ENCODE measurements at places on chromosomes 2 and 18.

GRCh38 chr2:11121099-11121822 is 34.0 kb upstream of the SLC66A3 start:
- DNase-seq = no peak

- no peak for DNase-seq
These were observed 70.2 kb downstream of the DLGAP1 start for GRCh38 chr18:4384932-4385331.

- no peak for DNase-seq
These were observed 19.7 kb upstream of the GLI2 start for GRCh38 chr2:120715941-120716340.

- DNase-seq = no peak
These were observed 110.3 kb upstream of the ODC1 start for GRCh38 chr2:10558281-10559030.

GRCh38 chr2:13770279-13770678 is 862.2 kb upstream of the LRATD1 start:
- DNase-seq = no peak

GRCh38 chr2:9895669-9896590 is 52.7 kb downstream of the TAF1B start:
- DNase-seq = no peak

- DNase-seq = no peak
These were observed 39.7 kb upstream of the RAPH1 start for GRCh38 chr2:203574824-203575223.

GRCh38 chr18:79496978-79497637 is 101.4 kb downstream of the NFATC1 start:
- DNase-seq = no peak

GRCh38 chr2:29017716-29018435 is 36.8 kb downstream of the TOGARAM2 start:
- no peak for DNase-seq

DNA sequence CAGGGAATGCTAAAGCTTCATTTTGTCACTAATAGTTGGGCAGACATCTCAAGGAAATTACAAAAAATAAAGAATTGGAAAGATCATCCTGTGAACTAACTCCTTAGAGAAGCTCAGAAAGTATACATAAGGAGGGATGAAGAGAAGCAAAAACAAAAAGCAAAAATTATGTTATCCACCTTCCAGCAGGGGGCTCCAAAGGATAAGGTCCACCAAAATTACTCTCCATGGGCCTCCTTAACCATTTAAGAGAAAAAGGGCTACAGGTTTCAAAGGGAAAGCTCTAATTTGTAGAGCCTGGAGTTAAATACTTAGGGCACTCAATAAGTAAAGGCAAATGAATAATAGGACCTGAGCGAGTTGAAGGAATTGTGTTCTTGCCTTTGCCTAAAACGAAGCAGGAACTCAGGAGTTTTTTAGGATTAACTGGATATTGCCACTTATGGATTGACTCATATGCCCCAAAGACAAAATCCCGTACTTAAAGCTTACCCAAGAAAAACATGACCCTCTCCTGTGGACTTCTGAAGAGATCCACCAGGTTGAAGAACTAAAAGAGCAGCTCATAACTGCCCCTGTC is 1167.9 kb downstream of the DSC3 start:
- no peak for DNase-seq

- DNase-seq = no peak
These were observed 154.3 kb downstream of the LCLAT1 start for GRCh38 chr2:30601375-30601774.

- DNase-seq = no peak
These were observed 118.6 kb downstream of the INHBB start for GRCh38 chr2:120464448-120464931.

GRCh38 chr2:135528006-135528405 is 3.0 kb downstream of the ZRANB3 start:
- no peak for DNase-seq

GRCh38 chr2:74447230-74447999 is 5.7 kb upstream of the RTKN start:
- no peak for DNase-seq

GRCh38 chr2:30949435-30949834 is 142.2 kb upstream of the CAPN13 start:
- no peak for DNase-seq

DNA sequence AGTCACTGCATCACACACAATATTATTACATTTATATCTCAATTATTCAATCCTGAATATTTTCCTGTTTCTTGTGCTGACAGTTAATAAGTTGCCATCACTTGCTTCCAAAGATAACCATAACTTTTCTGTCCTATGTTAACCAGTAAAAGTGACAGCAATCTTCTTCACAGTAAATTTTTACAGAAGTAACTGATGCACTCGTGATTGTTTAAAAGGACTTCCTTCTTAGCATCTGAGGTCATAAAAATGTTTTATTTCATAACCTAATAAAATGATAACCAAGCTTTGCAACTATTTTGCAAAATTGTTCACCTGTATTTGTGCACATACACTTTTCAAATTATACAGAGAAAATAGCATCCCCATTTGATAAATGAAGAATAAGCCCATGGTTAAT is 20.6 kb upstream of the ANKRD62 start:
- DNase-seq = no peak

GRCh38 chr18:23547846-23548245 is 38.5 kb downstream of the NPC1 start:
- no peak for DNase-seq

- no peak for DNase-seq
These were observed 46.7 kb downstream of the NDUFA10 start for GRCh38 chr2:239978411-239978810.

DNA sequence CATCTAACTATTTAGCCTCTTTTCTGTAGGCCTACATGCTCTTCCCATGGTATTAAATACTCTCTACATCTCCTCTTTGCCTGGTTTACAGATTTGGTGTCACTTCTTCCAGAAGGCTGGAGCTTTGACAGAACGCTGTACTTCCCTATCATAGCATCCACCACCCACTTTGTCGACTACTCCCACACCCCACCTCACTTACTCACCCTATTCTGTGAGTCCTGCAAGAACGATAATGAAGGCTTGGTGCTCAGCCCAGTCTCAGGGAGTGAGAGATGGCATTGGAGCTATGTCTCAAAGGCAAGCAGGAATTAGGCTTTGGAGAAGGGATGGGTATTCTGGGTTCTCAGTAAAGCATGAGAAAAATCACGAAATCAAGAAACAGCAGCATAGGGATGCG is 20.3 kb upstream of the KDM3A start:
- no peak for DNase-seq

DNA sequence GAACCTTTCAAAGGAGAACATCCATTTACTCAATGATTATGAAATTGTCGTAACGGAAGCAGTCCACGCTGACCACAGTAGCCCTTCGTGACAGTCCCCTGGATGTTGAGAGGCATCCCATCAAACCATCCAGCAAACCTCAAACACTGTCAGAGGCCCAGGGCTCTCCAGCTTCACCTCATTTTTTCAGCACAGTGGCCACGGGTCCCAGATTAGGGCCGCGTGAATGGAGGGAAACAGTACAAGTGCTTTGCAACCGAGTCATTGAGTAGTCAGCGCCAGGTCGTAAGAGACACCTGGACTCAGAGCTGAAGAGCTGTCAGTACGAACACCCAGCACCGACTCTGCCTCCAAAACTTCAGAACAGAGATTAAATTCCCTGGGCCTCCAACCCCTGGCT is 552.5 kb upstream of the SALL3 start:
- DNase-seq = no peak

DNA sequence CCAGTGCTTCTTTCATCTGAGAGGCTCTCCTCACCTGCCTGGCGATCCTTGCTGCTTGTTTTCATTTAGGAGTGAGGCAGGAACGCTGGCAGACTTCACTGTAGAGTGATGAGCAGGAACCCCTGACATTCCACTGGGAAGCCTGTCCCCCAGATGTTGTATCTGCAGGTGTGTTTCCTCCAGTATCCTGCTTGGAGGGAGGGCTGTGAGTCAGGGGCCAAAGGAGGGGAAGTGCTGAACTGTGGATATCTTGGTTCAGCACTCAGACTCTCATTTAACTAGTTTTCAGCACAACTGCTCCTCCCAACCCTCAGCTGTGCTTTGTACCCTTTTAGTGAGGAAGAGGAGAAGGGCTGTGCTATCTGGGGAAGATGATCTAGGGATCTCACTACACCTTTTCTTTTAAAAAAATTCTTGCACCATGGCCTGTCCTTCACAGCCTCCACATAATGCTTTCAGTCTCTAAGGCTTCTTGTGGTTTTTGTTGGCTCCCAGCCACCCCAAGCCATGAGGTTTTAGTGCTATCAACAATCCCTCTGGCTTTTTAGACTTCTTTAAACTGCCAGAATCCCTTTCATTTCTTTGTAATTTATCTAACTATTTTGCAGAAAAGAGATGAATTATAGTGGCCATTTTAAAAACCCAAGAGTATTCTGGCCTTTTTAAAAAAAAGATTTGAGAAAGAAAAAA is 11.2 kb downstream of the ANKAR start:
- DNase-seq = no peak

DNA sequence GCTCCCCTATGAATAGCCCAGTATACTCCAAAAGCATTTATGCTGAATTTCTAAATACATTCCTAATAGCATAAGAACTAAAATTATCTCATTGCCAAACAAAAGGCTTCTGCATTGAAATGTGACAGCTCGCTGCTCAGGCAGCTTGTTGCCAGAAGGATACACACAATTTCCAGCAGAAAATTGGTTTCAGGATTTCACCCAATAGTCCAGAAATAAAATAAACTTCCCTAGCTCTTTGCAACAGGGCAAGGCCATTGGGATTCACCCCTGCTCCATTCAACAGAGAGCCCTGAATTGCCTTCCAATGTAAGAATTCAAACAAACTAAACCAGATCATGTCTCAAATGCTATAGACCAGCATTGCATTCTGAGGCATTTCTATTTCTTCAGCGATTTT is 70.7 kb downstream of the RBM43 start:
- no peak for DNase-seq

DNA sequence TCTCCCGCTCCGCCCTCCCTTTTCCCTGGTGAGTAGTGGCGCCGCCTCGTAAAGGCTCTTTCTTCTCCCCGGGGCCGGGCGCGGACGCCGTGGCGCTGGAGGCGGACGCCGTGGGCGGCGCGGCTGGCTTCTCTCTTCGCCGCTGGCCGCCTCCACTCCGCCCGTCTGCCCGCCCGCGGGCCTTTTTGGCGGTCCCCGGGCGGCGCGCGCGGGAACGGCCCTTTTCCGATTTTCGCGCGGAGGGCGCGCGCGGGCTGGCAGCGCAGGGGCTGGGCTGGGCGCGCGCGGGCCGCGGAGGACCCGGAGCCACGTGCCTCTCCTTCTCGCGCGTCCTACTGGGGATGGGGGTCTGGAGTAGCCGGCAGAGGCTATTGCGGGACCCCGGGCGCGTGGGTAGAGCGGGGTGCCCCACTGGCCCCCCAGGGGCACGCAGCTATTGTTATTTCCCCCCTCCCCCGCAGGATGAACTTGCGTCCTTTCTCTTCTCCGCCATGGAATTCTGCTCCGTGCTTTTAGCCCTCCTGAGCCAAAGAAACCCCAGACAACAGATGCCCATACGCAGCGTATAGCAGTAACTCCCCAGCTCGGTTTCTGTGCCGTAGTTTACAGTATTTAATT is 472 bp downstream of the SLC20A1 start:
- DNase-seq = peak; percentile 69

- no peak for DNase-seq
These were observed 78.8 kb downstream of the EHBP1 start for GRCh38 chr2:62784341-62784740.

All from hematopoietic multipotent progenitor cell treated with erythropoietin and hydrocortisone succinate and interleukin-3 and kit ligand, for 15 days (in vitro differentiated cells).